Metanephros (tissue), 2 donors: ENCODE measurements at places on chromosomes 16 and 17. TPM values are rescaled to one million over a fixed set of nuclear protein-coding genes. Genes with fewer than 3 reads are reported as not detected.

Gene HOXB3
- total RNA-seq: 79.5 TPM

Gene KRTAP1-1
- not detected for total RNA-seq

Gene CDYL2
- 6.4 TPM for total RNA-seq

Gene ATP2A1
- 157 TPM for total RNA-seq

Gene TRIM37
- 29.6 TPM for total RNA-seq

Gene RAPGEFL1
- 5.7 TPM for total RNA-seq

Gene ERN2
- 0.53 TPM for total RNA-seq

Gene GRIN2C
- total RNA-seq: 1.2 TPM

Gene GUCY2D
- total RNA-seq: 0.23 TPM

Gene KRTAP4-9
- not detected for total RNA-seq
